Activated naive CD8-positive, alpha-beta T cell treated with anti-CD3 and anti-CD28 coated beads for 36 hours (primary cell): ENCODE measurements at places on chromosomes 6 and 20. TPM values are rescaled to one million over a fixed set of nuclear protein-coding genes. Genes with fewer than 3 reads are reported as not detected.

MYT1 gene
- total RNA-seq = 0.44 TPM

SSTR4 gene
- total RNA-seq = not detected

RAD21L1 gene
- not detected for total RNA-seq

YIPF3 gene
- total RNA-seq = 38.1 TPM

MEA1 gene
- 105 TPM for total RNA-seq

CGA gene
- total RNA-seq = not detected

DNA sequence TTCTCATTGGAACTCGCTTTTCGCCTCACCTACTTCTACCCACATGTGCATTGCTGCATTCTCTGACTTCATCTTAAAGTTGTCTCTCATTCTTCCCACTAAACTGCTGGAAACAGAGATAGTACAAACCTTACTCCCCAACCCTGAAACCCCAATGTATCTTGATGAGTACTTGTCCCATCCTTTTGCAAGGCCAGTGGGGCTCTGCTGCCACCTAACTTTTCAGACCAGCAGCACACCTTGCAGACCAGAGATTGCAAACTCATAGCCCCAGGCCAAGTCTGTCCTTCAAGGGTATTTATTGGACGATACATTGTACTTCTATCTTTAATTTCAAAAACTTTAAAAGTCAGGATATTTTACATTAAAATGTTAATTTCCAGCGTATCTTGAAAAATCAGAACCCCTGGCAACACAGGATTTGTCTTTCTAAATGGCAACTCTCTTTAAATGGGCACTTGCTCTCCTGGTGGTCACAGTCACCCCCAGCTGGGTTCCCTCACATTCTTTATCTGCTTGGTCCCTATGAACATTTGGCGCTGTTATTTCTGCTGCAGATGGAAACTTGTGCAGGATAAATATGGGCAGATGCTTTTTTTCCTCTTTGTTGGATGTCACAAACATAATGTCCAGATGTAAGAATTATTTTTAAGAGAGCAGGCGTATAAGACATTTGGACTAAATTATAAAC is 83.9 kb downstream of the SOD2 start:
- DNase-seq = no peak

- DNase-seq = no peak
Observed at GRCh38 chr6:130967502-130968445, 95.3 kb downstream of the EPB41L2 start.

- DNase-seq = no peak
Observed at GRCh38 chr6:7268362-7268761, 44.6 kb downstream of the SSR1 start.

- DNase-seq = no peak
Observed at GRCh38 chr6:106173124-106173879, 87.2 kb downstream of the PRDM1 start.

DNA sequence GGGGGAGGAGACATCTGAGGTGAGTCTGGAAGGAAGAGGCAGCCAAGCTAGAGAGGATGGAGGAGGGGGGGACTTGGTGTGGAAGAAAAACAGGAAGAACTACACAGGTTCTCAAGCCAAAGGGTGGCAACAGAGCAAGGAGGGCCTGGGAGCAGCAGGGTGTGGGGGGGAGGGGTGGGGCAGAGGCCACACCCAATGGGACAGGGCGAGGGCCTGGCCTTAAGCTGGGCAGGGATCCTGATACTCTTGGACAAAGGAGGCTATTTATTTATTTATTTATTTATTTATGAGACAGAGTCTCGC is 359.0 kb downstream of the ZFAND3 start:
- no peak for DNase-seq

DNA sequence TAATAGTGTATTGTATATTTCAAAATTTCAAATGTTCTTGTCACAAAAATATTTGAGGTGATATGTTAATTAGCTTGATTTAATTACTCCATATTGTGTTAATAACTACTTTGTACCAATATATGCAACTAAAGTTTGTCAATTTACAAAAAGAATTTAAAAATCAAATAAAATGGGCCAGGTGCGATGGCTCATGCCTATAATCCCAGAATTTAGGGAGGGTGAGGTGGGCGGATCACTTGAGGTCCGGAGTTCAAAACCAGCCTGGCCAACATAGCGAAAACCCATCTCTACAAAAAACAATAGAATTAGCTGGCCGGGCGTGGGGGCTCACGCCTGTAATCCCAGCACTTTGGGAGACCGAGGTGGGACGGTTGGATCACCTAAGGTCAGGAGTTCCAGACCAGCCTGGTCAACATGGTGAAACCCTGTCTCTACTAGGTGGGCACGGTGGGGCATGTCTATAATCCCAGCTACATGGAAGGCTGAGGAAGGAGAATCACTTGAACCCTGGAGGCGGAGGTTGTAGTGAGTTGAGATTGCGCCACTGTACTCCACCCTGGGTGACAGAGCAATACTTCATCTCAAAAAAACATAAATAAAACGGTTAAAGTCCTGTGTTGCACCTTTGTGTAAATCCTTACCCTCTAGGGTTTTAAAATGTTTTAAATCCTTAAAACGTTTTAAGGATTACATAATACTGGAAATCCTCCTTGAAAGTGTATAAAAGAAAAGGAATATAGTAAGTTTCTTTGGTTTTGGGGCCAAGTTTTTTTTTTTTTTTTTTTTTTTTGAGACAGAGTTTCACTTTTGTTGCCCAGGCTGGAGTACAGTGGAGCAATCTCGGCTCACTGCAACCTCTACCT is 4.0 kb downstream of the HSPA1B start:
- no peak for DNase-seq

GRCh38 chr6:168871642-168872315 is 381.9 kb downstream of the THBS2 start:
- DNase-seq = no peak

- DNase-seq = no peak
Observed at GRCh38 chr6:87110636-87111035, 15.7 kb upstream of the CGA start.

DNA sequence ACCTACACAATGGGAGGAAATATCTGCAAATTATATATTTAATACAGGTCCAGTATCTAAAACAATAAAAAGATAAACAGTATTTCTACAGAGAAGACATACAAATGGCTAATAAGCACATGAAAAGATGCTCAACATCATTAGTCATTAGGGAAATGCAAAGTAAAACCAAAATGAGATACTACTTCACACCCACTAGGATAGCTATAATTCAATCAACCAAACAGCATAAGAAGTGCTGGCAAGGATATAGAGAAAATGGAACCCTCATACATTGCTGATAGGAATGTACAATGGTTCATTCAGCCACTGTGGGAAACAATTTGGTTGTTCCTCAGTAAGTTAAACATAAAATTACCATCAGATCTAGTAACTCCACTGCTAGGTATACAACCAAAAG is 48.7 kb downstream of the NUDT3 start:
- DNase-seq = no peak

DNA sequence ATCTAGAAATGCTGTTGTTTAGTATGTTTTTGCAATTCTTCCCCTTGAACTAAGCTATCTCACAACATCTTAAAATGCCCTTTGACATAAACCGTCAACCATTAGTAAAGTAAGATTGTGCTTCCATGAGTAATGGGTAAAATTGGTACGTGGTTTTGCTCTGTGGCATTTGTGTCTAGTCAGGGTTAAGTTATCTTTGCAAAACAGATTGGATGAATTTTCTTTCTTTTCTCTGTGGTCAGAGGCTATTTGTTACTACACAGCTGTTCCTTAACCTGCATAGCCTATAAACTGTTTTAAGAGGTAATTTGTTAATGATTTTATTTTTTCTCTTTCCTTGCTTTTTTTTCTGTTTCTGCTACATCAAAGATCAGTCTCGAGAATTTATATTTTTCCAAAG is 75.4 kb downstream of the RPP40 start:
- no peak for DNase-seq

DNA sequence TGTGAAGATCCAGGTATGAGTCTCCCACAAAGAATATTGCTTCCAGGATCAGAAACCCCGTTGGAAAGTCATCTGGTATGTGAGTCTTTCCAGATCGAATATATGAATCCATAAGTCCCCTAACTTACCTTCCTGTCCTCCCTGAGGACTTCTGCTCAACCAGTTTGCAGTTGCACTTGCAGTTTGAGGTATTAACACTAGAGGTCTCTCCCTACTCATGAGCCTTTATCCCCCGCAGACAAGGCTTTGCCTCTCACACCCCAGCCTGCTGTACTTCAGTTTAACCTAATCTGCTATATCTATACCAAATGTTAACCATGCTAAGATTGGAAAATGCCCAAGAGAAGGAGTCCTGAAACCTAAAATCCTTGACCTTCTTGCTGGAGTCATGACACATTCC is 135.3 kb upstream of the DEFB112 start:
- no peak for DNase-seq

DNA sequence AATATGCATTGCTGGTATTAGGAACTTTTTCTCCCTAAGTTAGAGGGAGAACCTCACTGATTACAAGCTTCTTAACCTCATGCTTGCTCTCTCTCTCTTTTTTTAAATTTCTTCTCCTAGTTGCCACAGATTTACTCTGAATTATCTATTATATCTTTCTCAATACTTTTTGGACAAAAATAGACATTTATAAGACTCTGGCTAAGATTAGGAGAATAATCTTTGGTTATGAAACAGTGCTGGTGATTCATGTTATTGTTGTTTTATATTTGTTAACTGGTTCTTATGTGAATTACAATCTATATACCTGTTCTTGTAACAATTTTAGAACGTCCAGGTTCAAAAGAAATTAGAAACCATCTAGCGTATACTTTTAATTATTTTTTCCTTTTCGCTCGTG is 187.8 kb downstream of the OGFRL1 start:
- DNase-seq = no peak
